ENCODE measurements at places on chromosomes 4 and X.

DNA sequence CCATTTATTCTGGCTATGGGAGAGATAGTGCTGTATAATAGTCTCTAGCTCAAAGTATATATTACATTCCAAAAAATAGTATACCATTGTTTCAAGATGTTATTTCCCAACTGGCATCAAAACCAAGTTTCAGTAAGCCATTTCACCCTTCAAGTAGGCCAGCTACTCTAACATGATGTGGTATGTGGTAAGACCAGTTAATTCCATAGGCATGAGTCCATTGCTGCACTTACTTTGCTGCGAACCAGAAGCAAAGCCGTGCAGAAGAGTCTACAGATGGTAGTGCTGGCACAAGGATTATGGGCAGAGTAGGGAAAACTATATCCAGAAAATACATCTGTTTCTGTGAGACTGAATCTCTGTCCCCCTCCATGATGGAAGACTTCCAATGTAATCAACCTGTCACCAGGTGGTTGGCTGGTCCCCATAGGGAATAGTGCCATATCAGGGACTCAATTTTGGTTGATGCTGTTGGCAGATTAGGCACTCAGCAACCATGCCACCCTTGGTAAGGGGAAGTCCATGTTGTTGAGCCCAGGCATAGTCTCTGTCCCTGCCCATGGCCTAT, 49.8 kb upstream of the HSD17B10 start:
- no peak for DNase-seq

GRCh38 chr4:130646886-130647285, 1550.9 kb downstream of the C4orf33 start:
- DNase-seq, result no peak

DNA sequence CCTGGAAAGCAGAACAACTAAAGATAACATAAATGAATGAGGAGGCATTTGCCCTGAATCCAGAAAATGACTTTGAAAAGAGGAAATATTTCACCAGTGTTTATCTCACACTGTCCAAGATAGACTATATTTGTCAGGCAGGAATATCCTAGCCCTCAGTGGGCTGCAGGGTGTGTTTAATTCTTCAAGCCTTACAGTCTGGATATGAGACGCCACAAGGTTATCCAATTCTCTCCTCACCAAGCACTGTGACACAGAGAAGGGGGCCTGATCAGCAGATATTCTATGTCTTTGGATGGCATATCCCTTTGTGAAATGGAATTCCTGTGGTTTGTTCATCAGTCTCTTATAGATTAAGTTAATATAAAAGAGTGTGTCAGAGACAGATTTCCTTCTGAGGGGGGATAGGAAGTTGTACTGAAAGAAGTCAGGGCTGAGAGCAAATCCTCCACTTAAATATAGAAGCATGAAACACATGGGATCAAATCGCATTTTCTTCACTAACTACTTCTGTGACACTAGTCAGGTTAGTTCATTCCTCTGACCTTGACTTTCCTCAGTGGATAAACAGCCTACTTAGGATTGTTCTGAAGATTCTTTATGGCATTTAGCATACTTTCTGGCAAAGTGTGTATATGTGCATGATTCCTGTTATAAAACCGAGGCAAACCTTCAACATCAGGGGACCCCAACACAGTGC, 6.8 kb upstream of the G3BP2 start:
- DNase-seq, result no peak

DNA sequence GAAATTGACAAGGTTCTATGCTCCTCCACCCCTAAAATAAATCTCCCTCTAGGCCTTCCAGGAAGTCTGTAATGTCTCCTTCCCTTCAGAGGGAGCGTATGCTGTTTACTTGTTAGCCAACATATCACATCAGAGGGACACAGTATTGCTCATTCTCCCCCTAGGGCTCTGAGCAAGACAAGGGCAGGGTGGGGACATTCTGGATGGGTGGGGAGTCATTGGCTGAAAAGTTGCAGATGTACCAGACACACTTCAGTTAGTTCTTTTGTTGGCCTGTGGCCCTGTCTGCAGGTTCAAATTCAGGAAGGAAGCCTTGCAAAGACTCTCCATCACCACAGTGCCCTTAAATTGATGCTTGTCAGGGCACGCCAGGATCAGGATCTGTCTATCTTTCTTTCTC, 106.3 kb upstream of the TEX13D start:
- no peak for DNase-seq

DNA sequence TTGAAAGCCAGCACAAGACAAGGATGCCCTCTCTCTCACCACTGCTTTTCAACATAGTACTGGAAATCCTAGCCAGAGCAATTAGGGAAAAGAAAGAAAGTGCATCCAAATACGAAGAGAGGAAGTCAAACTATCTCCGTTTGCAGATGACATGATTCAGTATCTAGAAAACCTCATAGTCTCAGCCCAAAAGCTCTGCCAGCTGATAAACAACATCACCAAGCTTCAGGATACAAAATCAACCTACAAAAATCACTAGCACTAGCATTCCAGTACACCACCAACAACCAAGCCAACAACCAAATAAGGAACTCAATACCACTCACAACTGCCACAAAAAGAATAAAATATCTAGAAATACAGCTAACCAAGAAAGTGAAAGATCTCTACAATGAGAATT, 38.6 kb downstream of the COX7B2 start:
- DNase-seq, result no peak

DNA sequence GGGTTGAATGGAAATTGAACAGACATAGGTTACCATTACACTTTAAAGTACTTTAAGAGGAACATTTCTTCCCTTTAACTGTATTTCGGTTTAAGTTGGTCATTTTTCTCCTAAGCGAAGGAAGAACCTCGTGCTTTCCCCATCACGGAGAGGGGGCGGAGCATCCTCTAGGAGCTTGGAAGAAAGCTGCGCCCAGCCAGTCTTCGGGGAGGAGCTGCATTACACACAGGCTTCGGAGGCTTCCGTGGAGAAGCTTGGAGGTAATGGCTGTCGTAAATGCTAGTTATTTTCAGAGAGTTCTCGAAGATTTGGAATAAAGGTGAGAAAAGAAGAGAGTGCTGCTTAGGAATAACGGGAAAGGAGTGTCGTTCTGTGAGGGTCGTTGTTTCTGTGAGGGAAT, at the start of gene PWWP3B:
Gene PWWP3B (plus strand): TSS at position 199 of the 400 bp plus-strand sequence. CDS start 37,128 bp downstream, outside the sequence.
- DNase-seq, result no peak

DNA sequence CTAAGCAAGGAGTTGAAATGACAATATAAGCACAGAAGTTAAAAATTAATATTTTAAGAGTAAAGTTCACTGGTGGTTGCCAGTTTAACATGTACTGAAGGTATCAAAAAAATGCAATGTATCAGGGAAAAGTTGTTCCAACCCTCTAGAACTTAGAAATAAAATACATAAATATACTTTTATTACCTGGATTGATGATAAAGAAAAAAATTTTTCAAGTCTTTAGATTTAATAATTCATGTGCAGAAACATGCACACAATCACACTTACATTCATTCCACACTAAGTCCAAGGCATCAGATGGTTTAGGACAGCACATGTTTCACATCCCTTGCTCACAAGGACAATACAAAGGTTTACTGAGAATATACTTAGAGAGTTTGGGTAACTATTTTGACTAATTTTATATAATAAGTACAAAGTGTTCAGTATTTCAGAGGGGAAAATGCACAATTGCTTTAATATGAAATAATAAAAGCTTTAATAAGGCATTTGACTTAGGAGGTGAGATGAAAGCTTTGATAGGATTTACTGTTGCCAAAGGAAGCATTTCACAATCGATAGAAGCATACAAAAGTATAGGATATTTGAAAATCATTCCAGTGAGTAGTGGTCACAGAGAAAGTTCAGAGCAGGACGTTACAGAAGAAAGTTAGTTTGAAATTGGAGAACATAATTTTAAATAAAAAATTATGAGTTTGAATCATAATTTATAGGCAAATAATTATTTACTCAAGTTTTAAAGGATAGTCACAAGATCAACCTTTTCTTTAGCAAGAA, 392 bp upstream of the UGT2A3 start:
- no peak for DNase-seq

DNA sequence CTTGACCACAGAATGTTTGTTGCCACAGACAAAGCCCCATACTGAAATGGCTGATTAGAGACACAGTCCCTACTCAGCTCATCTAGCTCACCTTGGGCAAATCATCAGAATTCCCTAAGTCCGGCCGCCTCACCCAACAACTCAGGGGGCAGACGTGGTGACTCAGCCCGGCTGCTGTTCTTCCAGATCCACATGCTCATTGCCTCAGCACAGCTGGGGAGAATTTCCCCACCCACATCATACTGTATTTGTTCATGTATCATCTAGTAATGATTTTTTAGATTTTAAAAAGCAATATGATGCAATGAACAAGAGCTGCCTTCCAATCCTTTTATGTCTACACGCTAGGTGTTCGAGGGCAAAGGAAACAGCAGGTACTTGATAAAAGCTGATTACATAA, 333.8 kb upstream of the TENM3 start:
- no peak for DNase-seq

GRCh38 chrX:107384397-107385105, 64.9 kb upstream of the FRMPD3 start:
- DNase-seq, result no peak

- no peak for DNase-seq
Measured at GRCh38 chr4:129543299-129543698, 447.3 kb downstream of the C4orf33 start.

DNA sequence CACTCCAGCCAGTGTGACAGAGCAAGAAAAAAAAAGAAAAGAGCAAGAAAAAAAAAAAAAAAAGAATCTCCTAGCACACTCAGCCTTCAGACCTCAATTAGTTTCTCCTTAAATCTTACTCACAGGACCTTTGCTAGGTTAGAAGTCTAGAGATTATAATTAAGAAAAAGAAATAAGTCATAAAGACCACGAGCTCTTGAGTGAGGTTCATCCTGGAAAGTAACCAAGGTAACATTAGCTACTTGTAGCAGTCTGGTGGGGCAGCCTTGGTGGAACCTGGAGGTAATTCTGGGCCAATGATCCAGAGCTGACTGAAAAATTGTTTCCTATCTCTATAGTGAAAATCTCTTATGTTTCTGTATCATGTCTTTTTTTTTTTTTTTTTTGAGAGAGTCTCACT, 21.2 kb upstream of the DDX3X start:
- DNase-seq, result no peak

All from HL-60 (cell line).